ENCODE measurements at places on chromosomes 4 and X.

DNA sequence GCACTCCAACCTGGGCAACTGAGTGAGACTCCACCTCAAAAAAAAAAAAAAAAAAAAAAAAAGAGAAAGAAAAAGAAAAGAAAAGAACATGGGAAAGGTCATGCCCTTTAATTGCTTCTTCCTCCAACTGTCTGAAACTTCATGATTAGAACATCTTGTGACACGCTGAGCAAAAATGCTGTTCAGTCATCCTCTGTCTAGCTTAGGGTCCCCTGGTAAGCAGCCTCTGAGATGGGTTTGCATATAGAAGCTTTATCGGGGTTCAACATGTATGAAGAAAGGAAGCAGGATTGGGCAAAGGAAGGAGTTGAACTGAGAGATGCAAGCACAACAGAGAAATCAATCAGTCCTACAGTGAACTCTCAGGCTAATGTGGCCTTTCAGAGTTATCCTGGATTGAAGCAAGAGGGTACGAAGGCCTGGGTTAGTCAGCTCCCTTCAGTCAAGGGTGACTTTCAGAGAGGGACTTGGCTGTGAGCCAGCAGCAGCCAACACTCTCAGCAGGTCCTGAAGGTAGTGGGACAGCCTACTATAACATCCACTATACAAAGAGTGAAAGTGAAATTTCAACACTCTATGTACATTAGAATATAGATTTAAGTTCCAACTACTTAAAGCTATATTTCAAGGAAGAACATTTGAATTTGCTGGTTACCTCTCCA is 11.4 kb downstream of the MAOB start:
- no peak for DNase-seq

DNA sequence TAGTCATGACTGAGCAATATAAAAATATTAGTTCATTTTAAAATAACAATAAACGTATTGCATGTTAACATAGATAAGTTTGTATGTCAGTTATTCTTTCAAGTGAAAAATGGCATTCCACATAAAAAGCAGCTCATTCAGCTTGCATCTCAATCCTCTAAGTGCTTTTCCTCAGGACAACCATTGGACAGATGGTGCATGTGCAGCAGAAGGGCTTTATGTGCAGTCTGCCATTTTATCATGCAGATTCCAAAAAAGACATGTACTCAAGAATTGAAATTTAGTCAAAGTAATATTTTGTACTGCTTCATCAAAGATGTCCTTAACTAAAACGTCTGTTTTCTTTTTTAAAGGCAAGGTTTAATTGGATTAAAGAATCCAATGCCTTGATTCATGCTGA is 93.4 kb downstream of the RS1 start:
- DNase-seq: no peak

- no peak for DNase-seq
Observed at GRCh38 chr4:23355258-23355657, 534.6 kb downstream of the PPARGC1A start.

- peak; percentile 66 for DNase-seq
Observed at GRCh38 chr4:38759113-38759789, 23.5 kb downstream of the TLR10 start.

DNA sequence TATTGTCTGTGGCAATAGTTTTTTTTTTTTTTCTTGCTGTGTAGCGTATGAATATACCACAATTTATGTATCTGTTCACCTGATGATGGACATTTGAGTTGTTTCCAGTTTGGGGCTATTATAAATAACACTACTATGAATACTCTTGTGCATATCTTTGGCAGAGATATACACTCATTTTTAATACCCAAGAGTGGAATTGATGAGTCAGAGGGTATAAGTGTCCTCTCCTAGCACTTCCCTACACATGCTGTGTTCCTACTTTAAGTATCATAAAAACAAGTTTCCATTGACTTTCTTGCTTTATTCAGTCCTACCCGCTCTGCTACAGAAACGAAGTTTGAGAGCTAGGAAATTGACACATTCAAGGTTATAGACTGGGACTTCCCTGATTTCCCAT is 39.8 kb downstream of the XIAP start:
- no peak for DNase-seq

DNA sequence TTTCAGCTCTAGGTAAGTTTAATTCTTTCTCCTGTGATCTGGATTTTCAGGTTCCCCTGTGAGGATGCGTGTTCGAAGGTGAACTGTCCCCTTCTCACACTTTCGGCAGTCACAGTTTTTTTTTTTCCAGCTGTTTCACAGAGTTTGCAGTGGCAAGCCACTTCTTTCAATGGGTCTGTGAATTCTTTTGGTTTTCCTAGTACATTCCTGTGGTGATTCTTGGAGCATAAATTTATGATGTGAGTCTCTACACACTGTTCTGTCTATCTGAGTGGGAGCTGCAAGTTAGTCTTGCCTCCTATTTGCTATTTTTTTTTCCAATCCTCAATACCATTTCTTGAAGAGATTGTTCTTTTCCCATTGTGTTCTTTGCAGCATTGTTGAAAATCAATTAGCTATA is 595.5 kb downstream of the RAPGEF2 start:
- DNase-seq: no peak

DNA sequence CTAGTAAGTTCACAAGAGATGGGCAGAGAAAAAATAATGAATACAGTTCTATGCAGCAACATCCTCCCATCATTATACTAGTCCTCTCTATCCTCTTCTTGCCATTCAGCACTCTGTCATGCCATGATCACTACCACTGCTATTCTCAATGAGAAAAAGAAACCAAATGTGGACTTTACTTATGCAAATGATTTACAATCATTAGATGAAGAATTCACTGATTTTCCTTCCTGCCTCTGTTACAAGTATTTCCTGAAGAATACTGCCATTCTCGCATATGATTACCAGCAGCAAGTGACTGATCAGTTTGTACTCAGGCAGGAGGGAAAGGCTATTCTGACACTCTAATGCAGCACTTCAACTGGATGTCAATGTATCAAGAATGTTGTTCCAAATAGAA is 50.3 kb downstream of the WDFY3 start:
- no peak for DNase-seq

DNA sequence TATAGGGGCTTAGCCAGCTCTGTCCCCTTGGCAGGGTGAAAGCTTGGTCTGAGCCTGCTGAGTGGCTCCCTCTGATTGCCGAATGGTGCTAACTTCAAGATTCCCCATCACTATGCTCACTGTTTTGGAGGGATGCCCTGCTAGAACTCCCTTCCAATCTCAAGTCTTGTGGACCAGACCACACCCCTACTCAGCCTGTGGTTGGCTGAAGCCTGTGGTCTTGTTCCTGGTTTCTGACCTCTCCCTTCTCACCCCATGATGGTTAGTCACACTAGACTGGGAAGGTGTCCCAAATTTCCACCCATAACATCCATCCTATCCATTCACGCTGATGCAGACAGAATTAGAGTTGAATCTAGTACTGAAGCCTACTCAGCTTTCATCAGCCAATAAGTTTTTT is 184.7 kb upstream of the NDP start:
- DNase-seq: no peak

GRCh38 chr4:109833756-109834155 is 6.0 kb downstream of the RRH start:
- DNase-seq: no peak

DNA sequence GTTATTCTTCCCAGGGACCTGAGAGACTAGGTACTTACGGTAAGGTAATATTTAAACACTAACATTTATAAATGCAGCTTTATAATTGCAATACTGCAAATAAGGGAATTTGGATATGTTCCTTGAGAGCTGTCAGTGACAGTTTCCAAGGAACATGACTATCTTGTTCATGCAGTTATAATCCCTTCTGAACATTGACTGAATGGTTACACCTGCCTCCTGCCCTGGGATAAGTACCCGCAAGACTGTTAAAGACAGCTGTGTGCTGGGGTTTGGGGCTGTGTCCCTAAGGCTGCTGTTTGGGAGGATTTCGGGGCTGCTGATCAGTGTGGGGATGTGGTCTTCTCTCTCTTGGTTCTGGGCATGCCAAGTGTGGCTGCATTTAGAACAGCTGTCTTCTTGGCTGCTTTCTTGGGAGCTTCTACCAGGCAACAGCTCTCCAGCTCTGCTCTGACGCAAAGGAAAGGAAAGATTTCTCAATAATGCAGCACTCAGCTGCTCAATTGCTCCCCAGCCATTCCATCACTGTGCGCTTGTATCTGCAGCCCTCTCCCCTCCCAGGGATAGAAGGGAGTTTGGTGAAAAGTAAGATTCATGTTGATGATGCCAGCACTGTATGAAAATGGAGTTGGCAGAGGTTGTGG is 298.8 kb upstream of the TAPT1 start:
- DNase-seq: no peak
